ENCODE measurements at places on chromosomes 12 and 14.

DNA sequence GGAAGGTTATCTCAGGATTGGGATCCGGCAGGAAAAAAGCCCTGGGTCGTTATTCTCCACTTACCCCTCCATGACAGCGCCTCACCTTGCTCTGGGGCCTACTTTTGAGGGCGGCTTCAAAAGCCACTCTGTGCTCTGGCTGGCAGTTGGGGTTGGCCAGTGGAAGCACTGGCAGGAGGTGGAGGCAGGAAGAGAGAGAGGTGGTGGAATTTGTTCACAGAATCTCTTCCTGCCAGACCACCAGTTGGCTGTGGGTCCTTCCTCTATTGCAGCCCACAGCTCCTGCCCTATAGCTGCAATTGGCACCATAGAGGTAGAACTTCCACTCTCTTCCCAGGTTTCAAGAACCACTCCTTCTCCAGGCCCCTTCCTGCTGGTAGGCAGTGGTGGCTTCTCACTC, 32.7 kb upstream of the SDR39U1 start:
- no peak for DNase-seq

DNA sequence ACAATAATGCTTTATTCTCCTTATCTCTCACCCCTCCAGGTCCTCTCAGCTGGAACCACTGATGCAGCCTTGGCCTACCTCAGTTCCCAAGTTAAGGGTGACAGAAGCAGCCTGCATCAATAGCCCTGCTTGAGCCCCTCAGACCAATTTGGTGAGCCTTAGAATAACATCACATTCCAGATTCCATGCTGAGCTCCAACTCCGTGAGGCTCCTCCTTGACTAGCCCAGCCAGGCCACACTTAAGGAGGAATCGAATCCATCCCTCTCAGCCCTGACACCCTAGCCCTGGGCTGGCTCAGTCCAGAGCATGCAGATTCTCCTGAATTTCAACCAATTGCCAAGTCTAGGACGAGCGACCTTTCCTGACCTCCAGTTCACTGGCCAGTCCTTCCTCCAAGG, 91.1 kb downstream of the ARMH4 start:
- DNase-seq: no peak

DNA sequence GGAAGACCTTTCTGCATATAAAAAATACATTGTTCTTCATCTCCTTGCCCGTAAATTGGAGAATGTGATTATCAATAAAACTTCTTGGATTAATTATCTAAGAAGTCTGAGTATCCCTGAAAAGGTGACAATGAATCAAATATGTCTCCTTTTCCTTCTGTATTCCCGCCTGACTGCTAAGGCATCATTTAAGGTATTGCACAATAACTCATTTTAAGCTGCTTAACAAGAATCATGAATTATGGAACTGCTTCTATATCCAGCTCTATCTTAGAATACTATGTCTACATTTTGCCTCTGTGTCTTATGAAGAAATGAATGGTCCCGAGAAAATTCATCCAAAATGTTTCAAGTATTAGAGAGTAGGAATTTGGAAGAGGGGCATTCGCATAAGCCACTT, 294.4 kb downstream of the SOX5 start:
- no peak for DNase-seq

GRCh38 chr12:4296751-4297150, 23.2 kb downstream of the CCND2 start:
- no peak for DNase-seq
